Lower lobe of right lung (tissue), 2 donors: ENCODE measurements at places on chromosomes 4 and X. TPM values are rescaled to one million over a fixed set of nuclear protein-coding genes. Genes with fewer than 3 reads are reported as not detected.

GRCh38 chr4:108342325-108342970 lies 173.7 kb upstream of the LEF1 start:
- DNase-seq, result no peak

DNA sequence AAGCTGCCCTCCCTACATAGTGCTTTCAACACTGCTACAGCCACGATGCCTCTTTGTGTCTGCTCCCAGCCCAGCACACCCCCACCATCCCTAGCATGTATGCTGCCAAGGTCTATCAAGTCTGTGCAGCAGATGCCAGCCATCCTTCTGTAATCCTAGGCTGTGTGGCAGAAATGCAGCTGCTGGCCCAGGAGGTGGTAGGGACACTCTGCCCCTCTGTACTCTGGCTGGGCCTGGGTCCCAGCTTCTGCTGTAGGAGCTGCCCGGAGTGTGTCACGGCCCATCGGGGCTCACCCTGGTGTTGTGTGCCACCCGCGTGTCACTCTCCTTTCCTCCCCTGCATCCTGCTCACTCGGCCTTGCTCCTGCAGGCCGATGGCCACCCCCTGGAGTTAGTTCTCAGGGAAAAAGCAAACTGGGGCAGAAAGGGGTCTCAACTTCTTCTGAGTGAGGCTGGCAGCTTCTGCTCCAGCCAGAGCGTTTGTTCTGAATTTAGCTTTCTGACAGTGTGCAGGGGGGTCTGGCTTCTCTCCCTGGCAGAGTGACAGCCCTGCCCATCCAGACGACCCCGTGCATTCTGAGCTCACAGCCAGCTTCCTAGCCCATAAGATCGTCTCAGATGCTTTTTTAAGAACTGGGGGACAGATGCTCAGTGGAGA lies 22.7 kb downstream of the PSAPL1 start:
- peak; percentile 24 for DNase-seq

GRCh38 chrX:153750127-153750774 lies 13.8 kb upstream of the PLXNB3 start:
- DNase-seq, result no peak

DNA sequence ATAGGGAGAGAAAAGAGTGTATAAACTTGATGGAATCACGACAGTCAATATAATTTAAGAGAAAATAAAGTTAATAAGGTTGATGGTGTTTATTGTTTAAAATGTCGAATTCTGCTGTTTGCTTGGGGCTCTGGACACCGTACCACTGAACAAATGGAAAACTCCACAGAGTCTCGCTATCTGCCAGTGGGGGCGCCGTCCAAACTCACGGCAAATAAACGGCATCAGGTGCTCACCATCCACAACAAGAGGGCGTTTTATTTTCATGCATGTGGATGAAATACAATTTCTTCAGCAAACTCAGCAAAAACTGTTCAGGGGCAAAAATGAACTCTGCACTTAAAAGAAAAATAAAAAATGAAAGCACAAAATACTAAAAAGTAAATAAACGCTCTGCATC lies 46.6 kb upstream of the FAM47C start:
- no peak for DNase-seq

DNA sequence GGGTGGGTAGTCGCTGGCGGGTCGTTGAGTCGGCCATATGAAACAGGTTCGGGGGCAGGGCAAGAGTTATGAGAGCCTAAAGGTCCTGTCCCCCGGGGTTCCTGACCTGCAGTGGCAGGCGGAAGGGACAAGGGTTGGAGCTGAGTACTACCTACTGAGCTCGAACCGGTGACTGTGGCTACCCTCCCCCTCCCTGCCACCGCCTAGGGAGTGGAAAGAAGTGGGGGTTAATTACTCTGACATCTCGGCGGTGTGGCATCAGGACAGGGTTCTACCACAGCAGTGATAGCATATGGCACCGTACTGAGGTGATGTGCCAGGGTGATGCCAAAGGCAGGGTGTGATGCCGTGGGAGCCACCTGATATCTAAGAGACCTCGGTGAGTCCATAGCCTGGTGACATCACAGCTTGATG lies 307 bp downstream of the ATG4A start:
- no peak for DNase-seq

DNA sequence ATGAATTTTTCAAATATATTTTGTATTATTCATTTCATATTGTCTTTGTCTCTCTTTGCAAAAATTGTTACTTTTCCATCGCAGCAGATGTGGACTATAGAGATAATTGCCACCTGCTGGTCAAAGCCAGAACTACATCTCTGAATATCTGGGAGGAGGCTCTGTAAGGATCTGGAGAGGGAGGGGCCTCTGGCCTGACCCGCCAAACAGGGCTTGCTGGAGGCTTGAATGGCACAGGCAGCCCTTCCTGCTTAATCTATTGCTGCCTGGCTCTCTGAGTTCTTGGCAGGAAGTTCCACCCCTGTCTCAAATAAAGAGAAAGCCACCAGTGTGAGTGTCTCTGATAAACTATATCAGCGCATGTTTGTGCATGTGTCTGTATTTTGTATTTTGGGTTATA lies 132.4 kb downstream of the ZMAT1 start:
- peak; percentile 83 for DNase-seq

DNA sequence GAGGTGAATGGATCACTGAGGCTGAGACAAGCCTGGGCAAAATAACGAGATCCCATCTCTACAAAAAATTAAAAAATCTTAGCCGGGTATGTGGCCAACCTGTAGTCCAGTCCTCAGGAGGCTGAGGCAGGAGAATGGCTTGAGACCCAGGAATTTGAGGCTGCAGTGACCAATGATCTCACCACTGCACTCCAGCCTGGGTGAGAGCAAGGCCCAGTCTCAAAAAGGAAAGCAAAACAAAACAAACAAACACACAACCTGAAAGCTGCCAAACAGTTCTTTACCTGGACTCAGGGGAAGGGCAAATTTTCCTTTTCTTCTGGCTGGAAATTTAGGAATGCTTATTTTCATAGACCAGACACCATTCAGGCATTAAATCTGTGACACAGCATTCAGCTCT lies 163.1 kb upstream of the FAT1 start:
- DNase-seq, result no peak

DNA sequence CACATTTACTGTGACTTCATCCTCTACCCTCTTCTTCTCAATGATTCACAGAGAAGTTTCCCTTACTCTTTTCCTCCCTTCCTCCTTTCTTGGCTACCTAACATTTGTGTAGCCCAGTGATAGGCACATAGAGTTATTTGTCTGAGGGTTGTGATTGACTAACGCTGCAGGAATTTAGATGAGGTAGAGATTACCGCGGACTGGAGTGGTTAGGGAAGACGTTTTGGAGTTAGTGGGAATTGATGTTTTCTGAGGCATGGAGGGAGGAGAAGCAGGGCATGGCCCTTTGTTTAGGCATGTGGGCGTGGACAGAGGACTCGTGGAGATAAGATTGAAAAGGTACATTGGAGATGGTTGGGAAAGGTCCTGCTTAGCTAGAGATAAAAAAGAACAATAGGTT lies 246.7 kb downstream of the GPAT3 start:
- DNase-seq, result no peak

DNA sequence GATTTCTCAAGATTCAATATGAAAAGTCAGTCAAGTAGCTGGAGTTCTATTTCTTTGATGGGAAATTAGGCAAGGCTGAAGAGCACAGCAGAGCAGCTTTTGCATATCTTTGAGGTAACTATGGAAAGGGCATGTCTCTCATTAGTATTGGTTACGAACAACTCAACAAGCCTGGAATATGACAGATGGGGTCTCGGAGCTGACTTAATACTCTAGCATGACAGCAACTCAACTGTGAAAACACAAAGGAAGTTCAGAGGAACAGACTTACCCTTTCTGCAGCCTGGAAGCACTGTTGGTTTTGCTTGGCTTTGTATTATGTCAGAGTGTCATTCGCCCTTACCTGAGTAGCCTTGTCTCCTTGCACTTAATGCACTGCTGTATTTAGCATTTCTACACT lies 79.9 kb upstream of the AADAT start:
- DNase-seq, result no peak

GRCh38 chr4:110085131-110085530 lies 113.3 kb downstream of the ELOVL6 start:
- no peak for DNase-seq

GRCh38 chr4:3200423-3201090 lies 48.4 kb upstream of the MSANTD1 start:
- no peak for DNase-seq

DNA sequence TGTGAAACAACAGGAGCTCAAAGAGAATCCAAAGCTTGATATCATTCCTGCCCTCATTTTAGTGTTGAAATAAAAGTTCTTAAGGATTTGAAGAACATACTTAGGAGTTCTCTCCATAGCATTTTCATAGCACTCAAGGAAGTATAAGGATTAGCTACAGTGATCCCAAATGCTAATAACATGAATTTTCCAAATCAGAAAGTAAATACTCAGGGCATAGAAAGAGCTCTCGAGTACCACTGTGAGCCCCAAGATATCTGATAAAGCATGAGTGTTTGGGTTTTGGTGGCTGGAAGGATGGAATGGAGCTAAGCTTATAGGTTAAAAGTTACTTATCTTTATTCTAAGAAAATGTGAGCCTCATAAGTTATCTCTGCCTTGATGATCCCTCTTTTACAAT lies 584.9 kb downstream of the KCNIP4 start:
- DNase-seq, result no peak

- DNase-seq, result no peak
Measured at GRCh38 chrX:139738581-139738980, 30.6 kb upstream of the MCF2 start.

The IL1RAPL1 gene
- total RNA-seq, result not detected

The SMC1A gene
- total RNA-seq, result 52.0 TPM

The CT55 gene
- total RNA-seq, result not detected

The YY2 gene
- total RNA-seq, result 1.1 TPM

The ITGB1BP2 gene
- total RNA-seq, result 1.4 TPM

The ERVMER34-1 gene
- 1.5 TPM for total RNA-seq

The PABPC1L2B gene
- not detected for total RNA-seq

The GABRA4 gene
- not detected for total RNA-seq

The CT45A10 gene
- not detected for total RNA-seq
